KG1 (cell line): ENCODE measurements at places on chromosomes 6 and 20.

GRCh38 chr6:154478021-154478700 is 32.3 kb downstream of the CNKSR3 start:
- no peak for DNase-seq

GRCh38 chr6:138923561-138923960 is 64.5 kb downstream of the REPS1 start:
- no peak for DNase-seq

DNA sequence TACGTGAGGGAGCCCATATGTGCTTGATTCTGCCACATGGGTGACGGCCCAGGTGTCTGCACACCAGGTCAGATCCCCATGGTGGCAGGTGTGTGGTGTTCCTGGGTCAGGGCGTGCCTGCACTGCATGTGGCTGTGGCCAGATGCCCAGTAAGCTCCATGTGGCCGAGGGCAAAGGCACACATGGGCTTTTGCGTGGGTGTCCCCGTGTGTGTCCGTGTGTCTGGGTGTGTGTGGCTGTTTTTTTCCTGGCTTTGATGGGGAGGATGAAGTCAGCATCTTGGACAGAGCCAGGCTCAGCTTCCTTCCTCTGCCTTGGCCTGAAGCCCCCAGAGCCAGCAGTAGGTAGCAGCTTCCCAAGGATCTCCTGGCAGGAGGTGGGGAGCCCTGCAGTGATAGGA is 1.5 kb upstream of the TNXB start:
- DNase-seq = no peak

- no peak for DNase-seq
Observed at GRCh38 chr6:16184551-16184950, 53.8 kb upstream of the GMPR start.

DNA sequence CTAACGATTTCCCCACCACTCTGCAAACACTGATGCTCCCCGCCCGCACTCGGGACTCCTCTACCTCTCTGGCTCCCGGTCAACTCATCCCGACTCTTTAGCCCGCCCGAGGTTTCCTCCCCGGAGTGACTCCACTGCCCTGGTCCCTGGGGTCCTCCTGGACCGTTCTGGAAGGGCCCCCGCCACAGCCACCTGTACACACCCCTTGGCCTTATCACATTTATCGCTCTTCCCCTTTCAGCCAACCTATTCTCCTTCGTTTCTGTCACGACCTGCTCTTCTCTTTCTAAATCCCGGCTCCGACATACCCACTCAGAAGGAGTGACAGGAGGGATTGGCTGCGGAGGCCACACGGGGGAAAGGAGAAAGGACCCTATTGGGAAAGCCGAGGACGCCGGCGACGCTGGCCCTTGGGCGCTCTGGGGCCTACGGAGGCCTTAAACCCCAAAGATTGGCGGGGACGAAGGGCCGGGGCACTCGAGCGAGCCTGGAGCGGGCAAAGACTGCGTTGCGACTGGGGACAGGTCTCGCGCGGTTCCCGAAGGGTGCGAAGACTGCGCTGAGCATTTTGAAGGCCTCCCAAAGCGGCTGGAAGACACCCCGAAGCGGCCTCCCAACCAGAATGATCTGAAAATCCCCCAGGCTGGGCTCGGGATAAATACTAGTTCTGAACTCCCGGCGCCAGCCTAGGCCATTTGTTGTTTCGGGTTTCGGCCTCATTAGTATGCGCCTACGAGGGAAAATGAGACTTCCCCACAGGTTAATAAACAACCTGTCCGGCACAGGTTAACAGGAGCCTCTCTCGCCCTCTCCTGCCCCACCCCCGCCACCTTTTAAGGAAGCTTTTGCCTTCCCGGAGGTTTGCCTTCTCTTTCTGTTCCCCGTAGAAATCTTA is 9.2 kb downstream of the SIM1 start:
- DNase-seq = no peak

DNA sequence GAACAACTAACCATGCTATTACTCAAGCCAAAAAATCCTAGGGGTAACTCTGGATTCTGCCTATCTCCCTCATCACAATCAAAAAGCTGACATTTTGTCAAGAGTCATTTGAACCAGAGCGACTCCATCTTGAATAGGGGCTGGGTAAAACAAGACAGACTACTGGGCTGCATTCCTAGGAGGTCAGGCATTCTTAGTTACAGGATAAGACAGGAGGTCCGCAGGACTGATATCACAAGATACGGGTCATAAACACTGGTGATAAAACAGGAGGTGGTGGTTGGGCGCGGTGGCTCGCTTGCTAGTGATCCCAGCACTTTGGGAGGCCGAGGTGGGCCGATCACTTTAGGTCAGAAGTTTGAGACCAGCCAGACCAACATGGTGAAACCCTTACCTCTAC is 32.2 kb downstream of the C6orf52 start:
- DNase-seq = no peak

DNA sequence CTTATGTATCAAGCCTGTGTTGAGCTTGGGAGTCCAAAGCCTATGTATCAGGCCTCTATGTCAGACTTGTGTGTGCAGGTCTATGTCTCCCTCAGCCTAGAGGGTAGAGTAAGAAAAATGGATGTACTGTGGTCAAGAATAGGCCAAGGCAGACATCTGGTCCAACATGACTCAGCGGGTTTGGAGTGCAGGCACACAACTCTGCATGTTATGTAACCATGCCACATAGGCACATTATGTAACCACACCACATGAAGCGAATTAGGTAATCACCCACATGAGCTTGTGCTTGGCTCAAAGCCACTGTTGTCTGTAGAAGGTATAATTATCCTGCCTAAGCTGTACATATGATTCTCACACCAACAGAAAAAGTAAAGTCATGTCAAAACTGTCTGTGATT is 1190.5 kb upstream of the EYS start:
- peak; percentile 4 for DNase-seq

GRCh38 chr6:135088281-135088680 is 33.7 kb upstream of the HBS1L start:
- DNase-seq = no peak

- no peak for DNase-seq
Observed at GRCh38 chr20:37687478-37687805, 6.4 kb upstream of the CTNNBL1 start.

DNA sequence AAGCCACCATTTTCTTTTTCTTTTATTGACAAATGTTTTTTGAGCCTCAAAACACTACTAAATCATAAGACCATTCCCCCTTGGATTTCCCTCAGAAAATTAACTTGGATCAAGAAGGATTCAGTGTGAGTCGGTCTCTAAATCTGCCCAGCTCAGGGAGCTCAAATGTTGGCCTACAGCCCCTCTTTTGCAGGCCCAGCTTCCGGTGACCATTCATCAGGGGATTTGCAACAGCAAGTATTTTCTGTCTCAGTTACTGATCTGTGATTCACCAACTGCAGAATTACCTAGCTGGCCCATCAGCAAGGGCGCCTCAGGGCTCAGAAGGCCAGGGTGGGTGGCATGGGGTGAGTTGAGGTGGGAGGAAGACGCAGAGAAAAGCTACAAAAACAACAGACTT is 318.1 kb downstream of the CDC5L start:
- no peak for DNase-seq

- peak; percentile 87 for DNase-seq
Observed at GRCh38 chr20:57450419-57450818, 59.2 kb downstream of the RBM38 start.

DNA sequence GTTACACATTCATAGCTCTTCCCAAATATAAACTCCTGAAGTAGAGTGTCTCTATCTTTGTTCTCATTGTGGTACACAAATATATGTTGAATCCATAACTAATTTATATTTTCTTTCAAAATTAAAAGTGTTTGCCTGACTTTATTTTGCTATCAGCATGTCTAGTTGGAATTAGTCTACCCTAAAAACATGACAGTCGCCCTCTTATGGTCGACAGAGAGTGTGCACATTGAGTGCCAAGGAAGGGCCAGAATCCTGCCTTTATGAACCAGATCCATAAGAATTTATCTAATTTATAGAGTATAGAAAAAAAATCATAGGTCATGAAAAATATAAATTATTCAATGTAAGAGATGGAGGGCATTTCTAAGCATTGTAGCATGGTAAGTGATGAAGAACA is 12.3 kb upstream of the DEFB112 start:
- no peak for DNase-seq

DNA sequence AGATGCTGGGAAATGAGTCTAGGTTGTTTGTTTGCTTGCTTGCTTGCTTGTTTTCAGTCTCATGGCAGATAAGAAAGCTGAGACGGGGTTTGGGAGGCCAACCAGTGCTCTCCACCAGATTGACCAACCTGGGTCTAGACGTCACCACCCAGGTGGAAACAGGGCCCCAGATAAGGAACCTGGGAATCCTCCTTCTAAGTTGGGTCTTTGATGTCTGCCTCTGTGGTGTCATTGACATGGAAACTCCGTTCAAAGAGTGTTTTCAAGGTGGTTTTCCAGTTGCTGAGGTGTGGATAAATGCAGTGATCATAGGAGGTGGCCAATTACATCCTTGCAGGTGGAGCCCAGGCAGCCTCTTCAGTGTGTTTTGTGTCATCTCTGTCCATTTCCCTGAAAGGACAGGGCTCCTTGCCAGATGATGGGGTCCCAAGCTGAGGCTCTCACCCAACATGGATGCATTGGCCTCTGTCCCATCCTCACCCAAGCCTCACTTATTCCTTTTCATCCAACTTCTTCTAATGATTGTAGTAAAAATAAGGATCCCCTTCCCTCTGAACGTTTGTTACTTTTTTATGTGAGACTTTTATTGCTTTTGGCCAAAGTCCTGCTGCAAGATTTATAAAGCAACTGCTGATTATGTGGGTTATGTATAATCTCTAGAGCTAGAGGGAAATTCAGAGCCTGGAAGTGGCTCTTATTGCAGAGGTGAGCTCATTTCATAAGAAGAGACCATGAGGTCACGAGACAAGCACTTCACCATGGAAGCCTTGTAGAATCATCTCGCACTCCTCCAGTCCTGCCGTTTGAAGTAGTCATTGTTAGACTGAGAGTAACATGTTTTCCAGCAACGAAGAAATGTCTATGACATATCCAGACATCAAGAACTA is 32.0 kb upstream of the SYNDIG1 start:
- DNase-seq = no peak

GRCh38 chr6:99344289-99344688 is 5.2 kb downstream of the FAXC start:
- no peak for DNase-seq

GRCh38 chr6:169890901-169891300 is 139.5 kb downstream of the ERMARD start:
- DNase-seq = no peak

- no peak for DNase-seq
Observed at GRCh38 chr20:23153696-23154341, 67.7 kb upstream of the CD93 start.

DNA sequence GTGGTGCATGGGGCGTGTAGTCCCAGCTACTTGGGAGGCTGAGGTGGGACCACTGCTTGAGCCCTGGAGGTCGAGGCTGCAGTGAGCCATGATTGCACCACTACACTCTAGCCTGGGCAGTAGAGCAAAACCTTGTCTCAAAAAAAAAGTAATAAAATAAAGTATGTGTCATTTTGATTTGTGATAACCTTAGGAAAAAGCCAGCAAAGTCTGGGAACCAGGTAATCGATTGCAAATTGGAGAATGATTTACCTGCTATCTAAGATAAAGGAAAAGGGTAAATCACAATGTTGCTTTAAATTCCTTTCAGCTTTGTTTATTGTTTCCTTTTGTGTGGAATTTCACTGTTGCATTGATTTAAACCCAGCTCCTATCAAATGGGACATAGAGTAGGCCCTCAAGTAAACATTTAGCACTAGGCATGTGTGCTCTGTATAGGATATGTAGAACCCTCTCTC is 59.0 kb downstream of the SGK1 start:
- no peak for DNase-seq

GRCh38 chr6:53394704-53395103 is 46.0 kb upstream of the ELOVL5 start:
- no peak for DNase-seq

DNA sequence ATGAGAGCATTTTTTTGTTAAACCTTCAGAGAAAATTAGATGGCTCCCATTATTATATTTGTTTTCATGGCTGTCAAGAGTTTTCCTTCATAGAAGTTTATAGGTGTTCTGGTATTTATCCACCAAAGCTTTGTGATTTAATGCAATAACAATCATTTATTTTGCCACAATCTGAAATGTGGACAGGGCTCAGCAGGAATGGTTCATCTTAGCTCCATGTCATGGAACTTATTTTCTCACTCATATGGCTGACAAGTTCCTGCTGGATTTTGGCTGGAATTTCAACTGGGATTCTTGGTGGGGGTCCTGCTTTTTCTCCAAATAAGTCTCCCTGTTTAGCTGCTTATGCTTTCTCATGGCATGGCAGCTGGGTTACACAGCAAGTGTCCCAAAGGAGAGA is 876.7 kb downstream of the QKI start:
- no peak for DNase-seq

- DNase-seq = peak; percentile 31
Observed at GRCh38 chr6:84428300-84428907, 201.0 kb upstream of the CEP162 start.

DNA sequence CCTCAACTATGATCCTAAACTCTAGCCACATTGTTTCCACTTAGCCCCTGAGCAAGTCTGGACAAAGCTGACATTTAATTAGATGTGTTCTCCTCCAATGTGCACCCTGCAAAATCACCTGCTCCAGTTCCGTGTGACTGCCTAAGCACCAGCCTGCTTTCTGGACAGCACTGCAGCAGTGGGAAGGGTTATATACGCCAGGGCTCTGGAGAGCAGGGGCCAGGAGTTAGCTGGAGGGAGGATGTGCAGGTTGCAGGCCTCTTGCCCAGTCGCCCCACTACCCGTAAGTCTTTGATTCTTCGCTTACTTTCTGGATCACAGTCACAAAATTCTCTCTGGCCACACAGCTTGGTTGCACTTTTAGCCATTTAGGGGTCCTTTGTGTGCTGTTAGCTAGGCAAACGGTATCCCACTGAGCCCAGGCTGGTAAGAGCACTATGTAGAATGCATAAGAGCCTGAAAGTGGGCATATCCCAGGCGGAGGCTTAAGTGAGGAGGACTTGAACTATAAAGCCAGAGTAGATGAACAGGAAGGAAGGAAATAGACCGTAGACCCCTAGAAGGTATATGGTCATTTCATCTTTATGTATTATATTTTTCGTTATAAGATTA is 10.7 kb upstream of the PLEKHG1 start:
- DNase-seq = no peak

DNA sequence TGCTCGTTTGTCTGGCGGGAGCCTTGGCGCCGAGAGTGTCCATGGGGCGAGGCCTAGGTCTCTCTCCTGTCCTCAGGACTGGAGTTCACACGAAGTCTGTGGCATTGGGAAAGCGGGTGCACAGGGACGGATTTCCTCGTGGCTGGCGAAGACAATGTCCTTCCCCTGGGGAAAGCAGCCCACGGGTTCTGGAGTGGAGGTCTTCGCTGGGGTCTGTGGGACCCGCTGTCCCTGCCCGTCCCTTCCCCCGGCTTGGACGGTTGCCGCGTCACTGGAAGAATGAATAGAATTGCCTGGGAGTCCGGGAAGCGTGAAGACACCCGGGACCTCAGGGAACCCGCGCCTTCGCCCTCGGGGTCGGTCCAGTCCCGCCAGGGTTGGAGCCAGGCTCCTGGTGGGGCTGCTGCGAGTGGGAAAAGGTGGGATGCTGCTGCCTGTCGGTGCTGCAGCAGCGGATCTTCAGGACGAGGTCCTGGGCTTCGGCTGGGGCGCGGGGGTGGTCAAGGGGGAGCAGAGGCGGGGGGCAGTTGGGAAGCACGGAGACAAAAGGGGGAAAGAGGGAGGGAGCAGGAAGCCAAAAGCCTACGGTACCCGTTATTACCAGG is 441.8 kb upstream of the DEFB115 start:
- no peak for DNase-seq
